ENCODE measurements at places on chromosomes 6 and 20. TPM values are rescaled to one million over a fixed set of nuclear protein-coding genes. Genes with fewer than 3 reads are reported as not detected.

- H3K4me3 ChIP-seq, result no peak overlapping the region
- H3K36me3 ChIP-seq, result no peaks in the 10 kb centered on the region
- DNase-seq, result no peak
- H3K4me1 ChIP-seq, result peaks cover 12% of the 10 kb centered on the region
- H3K27me3 ChIP-seq, result no peaks in the 10 kb centered on the region
These were observed 94.2 kb upstream of the KCNK16 start for GRCh38 chr6:39416728-39417127.

- peaks cover 73% of the 10 kb centered on the region for H3K27me3 ChIP-seq
- no peaks in the 10 kb centered on the region for H3K36me3 ChIP-seq
- no peaks in the 10 kb centered on the region for H3K4me1 ChIP-seq
- H3K4me3 ChIP-seq, result no peak overlapping the region
- H3K27ac ChIP-seq, result no peak overlapping the region
- DNase-seq, result no peak
These were observed 8.6 kb downstream of the EYA2 start for GRCh38 chr20:46903256-46903655.

Gene HSPA1L
- total RNA-seq, result 0.55 TPM

Gene FERMT1
- 39.1 TPM for total RNA-seq

Gene CRISP3
- not detected for total RNA-seq
